ENCODE measurements at places on chromosomes 16 and 17. TPM values are rescaled to one million over a fixed set of nuclear protein-coding genes. Genes with fewer than 3 reads are reported as not detected.

The SOST gene
- not detected for polyA plus RNA-seq

The GPR179 gene
- not detected for polyA plus RNA-seq

The IRX5 gene
- not detected for polyA plus RNA-seq

The C17orf107 gene
- 1.0 TPM for polyA plus RNA-seq

The LGALS9B gene
- not detected for polyA plus RNA-seq

The TVP23B gene
- polyA plus RNA-seq, result 38.4 TPM
